ENCODE measurements at places on chromosomes 5 and 9. TPM values are rescaled to one million over a fixed set of nuclear protein-coding genes. Genes with fewer than 3 reads are reported as not detected.

- no peak for DNase-seq
Observed at GRCh38 chr9:35603506-35603985, 1.5 kb upstream of the TESK1 start.

DOCK8 gene
- total RNA-seq = 8.9 TPM

LCN15 gene
- 1.9 TPM for total RNA-seq

DNA sequence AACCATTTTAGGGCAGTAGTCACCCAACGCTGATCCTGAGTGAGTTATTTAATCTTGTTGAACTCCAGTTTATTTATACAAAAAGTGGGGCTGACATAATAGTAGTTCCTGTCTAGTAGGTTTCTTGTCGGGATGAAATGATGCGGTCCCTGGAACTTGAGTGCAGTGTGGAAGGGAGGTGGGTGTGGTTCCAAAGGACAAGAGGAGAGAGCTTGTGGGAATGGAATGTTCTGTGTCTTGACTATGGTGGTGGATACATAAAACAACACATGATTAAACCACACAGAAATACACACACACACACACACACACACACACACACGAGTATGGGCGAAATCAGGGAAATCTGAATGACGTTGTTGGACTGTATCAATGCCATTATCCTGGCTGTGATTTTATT lies 66.1 kb upstream of the BARHL1 start:
- DNase-seq = no peak

- no peak for DNase-seq
Observed at GRCh38 chr9:111411266-111411665, 72.9 kb downstream of the ECPAS start.

GRCh38 chr9:81379655-81380054 lies 309.7 kb downstream of the TLE1 start:
- DNase-seq = no peak

SARDH gene
- 13.9 TPM for total RNA-seq

DNA sequence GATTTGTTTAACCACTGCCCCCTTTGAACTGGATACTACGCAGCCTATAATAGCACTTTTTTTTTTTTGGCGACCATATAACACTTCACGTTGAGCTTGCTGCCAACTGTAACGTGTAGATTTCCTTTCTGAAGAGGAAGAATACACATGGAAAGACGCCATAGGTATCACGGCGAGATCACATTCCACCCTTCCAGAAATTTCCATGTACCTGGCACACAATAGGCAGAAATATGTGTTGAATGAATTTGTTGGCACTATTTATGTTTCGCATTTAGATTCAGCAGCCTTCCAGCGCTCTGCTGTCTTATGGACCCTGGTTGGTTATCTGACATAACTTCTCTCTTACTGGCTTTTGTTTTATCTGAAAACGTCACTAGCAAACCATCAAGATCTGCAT lies 250.3 kb downstream of the SLIT3 start:
- no peak for DNase-seq

GRCh38 chr5:132708645-132709044 lies 28.7 kb downstream of the KIF3A start:
- no peak for DNase-seq

- no peak for DNase-seq
Observed at GRCh38 chr5:43121913-43122484, 1.3 kb downstream of the ZNF131 start.

ARHGEF28 gene
- total RNA-seq = 0.29 TPM

FOXD4 gene
- 0.35 TPM for total RNA-seq

SLC36A3 gene
- total RNA-seq = not detected

IGIP gene
- 2.6 TPM for total RNA-seq

DNA sequence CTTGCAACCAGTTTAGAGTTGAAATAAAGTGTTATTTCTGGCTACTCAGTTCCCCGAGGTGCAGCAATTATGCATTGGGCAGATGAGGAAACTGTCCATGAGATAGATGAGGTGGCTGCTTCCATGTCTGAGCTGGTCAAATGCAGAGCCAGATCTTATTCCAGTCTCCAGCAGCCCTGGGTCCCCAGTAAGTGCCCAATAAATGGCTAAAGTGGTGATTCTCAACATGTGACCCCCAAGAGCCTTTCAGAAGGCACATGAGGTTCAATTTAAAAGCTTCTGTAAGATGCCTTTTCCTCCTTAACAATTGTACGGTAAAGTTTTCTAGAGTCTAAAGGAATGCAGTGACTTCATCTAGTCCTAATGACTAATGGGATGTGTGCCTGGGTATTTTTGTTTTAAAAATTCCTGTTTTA lies 17.5 kb downstream of the ATOX1 start:
- DNase-seq = no peak

DNA sequence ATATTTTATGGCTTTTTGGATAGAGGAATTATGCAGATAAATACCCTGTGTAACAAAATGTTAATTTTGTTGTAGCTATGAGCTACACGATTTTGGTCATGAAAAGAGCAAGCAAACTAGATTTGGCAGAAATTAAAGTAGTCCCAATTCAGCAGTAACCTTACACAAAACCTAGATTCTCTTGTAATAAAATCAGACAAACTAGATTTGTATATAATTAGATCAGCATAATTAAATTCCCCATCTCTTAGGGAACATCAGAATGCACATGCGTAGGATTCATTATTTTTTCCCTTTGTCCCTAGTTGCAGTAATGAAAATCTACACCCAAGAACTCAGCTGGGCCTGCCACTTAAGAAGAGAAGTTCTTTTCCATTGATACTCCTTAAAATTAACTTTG lies 1879.2 kb upstream of the CDH9 start:
- DNase-seq = no peak

DNA sequence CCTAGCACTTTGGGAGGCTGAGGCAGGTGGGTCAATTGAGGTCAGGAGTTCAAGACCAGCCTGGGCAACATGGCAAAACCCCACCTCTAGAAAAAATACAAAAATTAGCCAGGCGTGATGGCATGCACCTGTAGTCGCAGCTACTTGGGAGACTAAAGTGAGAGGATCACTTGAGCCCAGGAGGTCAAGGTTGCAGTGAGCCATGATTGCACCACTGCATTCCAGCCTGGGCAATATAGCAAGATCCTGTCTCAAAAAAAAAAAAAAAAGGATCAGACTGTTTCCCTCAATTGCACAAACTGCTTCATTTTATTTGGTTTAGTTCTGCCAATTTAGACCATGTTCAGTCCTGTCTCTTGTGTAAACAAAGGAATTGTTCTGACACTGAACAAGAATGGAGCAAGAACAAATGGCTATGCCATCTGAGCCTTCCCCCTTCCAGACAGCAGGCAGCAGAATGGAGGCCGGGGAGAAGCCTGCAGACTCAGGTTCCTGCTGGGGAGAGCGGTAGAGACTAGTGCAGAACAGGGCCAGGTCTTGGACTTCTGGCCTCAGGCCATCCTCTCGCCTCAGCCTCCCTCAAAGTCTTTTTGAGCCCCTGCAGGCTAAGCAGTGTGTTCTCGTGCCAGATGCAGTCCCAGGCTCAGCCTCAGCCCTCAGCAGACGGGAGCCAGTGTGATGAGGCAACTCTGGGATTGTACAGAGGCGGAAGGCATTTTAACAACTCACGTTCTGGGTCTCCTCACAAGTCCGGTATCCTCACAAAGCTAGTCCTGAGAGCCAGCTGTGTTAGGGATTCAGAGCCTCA lies 18.2 kb downstream of the HNRNPH1 start:
- DNase-seq = no peak

SLC6A7 gene
- not detected for total RNA-seq

HAPLN1 gene
- 1.4 TPM for total RNA-seq

TAF11L3 gene
- not detected for total RNA-seq

NEURL1B gene
- total RNA-seq = 11.7 TPM

ZDHHC11B gene
- total RNA-seq = 0.74 TPM

- DNase-seq = no peak
Observed at GRCh38 chr5:143251946-143252345, 151.5 kb downstream of the NR3C1 start.

FAM200C gene
- 5.8 TPM for total RNA-seq

NAIF1 gene
- total RNA-seq = 9.2 TPM

DNA sequence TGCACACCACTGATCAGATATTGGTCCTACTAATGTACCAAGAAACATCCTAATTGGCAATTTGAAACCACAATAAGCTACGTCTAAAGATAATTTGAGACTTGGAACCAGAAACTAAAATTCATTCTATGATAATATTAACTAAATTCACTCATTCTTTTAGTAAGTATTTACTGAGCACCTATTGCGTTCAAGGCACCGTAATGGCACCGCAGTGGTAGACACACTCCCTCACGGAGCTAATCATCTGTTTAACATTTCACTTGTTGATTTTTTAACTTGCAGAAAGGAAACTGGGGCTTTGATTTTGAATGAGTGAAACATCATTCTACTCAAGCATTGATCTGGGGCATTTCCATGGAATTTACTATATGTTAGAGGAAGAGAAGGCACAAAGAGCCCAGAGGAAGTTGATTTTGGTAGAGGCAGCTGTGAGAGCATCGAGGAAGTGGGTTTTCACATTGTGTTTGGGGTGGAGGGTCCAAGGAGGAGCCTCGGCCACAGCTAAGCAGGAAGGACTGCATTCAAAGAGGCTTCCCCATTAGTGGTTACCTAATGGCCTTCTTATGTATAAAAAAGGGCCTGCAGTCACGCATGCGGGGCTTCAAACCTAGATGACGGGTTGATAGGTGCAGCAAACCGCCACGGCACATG lies 7.1 kb downstream of the RAPGEF1 start:
- DNase-seq = no peak

DNA sequence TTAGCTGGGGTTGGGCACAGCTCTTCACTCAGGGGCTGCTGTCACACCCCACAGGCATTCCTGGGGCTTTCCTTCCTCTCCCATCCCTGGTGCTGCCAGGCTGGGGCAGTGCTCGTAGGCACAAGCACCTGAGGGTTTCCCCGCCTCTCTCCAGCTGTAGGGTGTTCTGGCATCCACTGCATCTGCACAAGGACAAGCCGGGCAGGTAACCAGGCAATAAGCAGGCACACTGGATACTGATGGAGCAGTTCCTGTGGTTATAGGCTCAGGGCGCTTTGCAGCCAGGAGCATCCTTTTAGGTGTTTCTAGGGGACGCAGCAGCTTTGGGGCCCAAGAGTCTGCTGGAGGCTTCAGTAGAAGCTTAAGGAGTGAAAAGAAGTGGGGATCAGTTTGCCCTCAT lies 56.8 kb downstream of the ARHGEF37 start:
- no peak for DNase-seq

ADRA1B gene
- total RNA-seq = 2.4 TPM

MED22 gene
- total RNA-seq = 36.0 TPM

GRCh38 chr9:34250721-34251120 lies 71.9 kb downstream of the UBAP1 start:
- DNase-seq = no peak

WNT8A gene
- not detected for total RNA-seq

Measured in mesothelial cell of epicardium (in vitro differentiated cells).